ENCODE measurements at places on chromosomes 16 and 17.

- no peak for DNase-seq
These were observed 7.4 kb downstream of the NTHL1 start for GRCh38 chr16:2040041-2040786.

DNA sequence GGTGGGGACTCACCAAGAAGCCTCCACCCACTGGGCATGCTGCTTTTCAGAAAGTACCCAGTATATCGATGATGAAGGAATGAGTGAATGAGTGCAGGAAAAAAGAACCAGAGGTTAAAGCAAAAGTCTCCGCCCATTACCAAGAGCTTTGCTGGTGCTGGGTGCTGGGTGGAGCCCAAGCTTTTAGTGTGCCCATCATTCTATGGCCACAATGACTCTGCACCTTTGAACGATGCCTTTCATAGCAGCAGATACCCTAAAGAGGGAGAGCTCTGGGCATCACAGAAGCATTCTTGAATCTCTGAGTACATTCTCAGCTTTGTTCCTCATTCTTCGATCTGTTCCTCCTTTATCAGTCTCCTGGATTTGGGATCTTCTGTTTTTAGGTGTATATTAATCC lies 450.7 kb upstream of the CCL2 start:
- no peak for DNase-seq

DNA sequence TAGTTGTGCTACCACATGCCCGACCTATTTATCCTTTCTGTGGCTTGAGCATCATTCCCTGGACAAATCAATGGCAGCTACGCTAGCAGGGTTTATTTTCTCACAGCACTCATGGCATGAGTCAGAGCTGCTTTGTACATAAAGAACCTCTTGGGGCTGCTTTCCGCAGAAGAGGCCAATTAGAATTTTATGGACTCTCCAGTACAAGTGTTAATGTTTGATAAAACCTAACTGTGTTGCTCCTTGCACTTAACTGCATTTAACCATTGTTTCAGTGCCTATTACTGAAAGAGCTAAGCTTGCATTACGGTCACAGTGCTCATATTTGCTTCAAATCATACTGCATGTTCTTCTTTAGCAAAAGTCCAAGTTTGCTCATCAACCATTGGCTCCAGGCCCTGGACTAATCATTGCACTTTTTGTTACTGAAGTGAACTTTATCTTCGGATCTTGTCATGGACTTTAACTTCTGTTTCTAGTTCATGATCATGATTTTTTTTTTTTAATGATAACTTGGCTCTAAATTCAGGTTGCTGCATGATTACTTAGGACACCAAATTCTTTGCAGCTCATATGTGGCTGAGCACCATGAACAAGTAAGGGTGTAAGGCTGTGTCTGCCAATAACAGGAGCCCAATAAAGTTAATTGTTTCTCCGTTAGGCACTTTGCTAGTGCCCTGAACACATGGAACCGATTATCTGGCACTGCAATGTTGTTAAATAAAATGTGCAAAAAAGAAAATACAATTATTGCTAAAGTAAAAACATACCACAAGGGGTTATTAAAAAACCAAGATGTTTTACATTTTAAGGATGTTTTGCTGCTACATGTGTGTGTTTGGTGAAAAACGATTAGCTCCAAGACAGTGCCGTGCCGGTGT lies 492.2 kb downstream of the KCNJ2 start:
- no peak for DNase-seq

- DNase-seq, result no peak
These were observed 14.7 kb upstream of the ZG16 start for GRCh38 chr16:29763326-29763725.

GRCh38 chr17:44522883-44523671 lies 19.9 kb upstream of the GPATCH8 start:
- peak; percentile 72 for DNase-seq

- peak; percentile 50 for DNase-seq
These were observed 53.2 kb downstream of the CDYL2 start for GRCh38 chr16:80751167-80751566.

DNA sequence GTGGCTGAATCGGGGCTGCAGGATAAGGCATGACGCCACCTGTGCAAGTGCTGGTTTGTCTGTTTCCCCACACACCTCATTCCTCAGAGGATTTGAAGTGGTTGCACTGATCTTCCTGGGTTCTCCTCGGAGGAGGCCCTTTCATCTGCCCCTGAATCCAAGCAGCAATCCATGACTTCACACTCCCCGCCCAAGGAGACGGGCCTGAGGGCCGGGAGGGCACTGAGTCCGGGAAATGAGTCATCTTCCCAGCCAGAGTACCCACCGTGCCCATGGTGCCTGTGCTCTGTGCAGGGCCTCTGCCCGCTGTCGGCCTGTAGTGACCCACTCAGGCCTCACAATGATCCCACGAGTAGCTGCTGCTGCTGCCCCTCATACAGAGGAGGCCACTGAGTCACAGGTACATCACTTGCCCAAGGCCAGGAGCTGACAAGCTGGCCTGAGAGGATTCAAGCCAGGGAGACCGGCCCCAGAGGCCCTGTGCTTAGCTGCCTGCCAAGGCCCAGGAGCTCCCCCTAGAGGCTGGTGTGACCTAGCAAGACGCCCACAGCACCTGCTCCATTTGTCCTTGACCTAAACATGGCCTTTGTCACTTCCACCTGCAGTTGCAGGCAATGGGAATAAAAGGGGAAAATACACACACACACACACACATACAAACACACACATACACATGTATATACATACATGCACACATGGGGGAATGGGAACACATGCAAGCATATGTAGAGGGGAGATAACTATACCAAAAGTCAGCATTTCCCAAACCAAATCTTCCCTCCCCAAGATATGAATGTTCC lies 240.0 kb downstream of the C16orf95 start:
- DNase-seq, result no peak

DNA sequence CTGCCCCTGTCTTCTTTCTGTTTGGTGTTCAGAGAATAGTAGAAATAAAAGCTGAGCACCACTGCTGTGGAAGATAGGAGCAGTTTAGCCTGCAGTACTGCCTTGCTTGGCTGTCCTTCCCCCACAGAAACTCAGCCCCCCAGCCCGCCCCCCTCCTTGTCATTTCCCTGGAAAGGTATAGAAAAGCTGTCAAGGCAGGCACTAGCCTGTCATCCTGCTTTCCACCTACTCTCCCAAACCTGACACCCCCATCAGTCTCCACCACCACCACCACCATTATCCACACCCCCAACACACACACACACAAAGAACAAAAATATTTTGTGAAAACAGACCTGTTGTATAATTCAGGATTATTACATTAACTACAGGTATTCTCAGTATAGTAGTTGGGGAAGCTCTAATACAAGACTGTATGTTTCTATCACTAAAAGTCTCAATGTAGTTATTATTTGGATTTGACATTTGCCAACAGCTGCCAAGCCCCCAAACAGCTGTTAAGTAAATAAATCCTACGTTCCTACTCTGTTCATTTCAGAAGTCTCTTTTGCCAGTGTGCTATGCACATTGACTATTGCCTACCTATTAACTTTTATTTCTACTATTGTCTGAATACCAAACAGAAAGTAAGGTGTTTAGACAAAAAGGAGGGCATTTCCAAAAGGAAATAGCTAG lies 128.8 kb downstream of the CYB561 start:
- no peak for DNase-seq

GRCh38 chr17:41413353-41413957 lies 10.9 kb downstream of the KRT37 start:
- no peak for DNase-seq

DNA sequence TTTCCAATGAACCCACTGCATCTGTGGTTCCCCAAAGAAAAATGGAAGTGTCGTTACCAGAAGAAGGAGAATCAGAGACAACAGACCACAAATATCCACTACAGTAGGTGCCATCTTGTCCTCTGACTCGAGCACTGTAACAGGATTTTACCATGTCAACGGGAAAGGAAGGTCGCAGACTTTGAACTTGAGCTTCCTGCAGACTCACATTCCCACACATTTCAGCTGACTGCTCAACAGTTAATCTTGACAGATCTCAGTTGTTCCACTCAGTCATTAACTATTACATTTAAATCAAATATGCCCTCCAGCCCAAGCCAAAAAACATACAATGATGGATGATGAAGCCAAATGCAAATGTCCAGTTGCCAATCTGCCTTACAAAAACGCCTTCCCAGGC lies 37.0 kb downstream of the GAS7 start:
- DNase-seq, result no peak

- no peak for DNase-seq
These were observed 40.1 kb upstream of the RGS9 start for GRCh38 chr17:65097110-65097509.

- no peak for DNase-seq
These were observed 1.7 kb upstream of the METTL22 start for GRCh38 chr16:8619671-8620370.

DNA sequence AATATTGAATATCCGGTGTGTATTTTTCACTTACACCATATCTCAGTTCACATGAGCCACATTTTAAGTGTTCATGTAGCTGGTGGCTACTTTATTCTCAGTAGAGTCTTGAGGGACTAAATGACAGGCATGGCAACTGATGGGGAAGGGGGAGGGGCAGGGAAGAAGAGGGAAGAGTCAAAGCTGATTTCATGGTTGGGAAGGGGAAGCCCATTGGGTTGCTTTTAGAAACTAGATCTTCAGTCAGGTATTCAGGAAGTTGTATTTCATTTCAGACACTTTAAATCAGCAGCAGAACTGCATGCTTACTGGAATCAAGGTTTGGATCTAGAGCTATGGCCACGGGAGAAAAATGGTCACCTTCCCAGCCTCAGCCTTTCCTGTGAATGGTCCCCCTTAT lies 2.9 kb upstream of the WIPI1 start:
- DNase-seq, result no peak

- no peak for DNase-seq
These were observed 173.1 kb downstream of the PARN start for GRCh38 chr16:14456793-14457481.

- DNase-seq, result no peak
These were observed 6.5 kb downstream of the GFAP start for GRCh38 chr17:44908761-44909326.
